Uterus (tissue), 4 donors: ENCODE measurements at places on chromosomes 12 and 14.

DNA sequence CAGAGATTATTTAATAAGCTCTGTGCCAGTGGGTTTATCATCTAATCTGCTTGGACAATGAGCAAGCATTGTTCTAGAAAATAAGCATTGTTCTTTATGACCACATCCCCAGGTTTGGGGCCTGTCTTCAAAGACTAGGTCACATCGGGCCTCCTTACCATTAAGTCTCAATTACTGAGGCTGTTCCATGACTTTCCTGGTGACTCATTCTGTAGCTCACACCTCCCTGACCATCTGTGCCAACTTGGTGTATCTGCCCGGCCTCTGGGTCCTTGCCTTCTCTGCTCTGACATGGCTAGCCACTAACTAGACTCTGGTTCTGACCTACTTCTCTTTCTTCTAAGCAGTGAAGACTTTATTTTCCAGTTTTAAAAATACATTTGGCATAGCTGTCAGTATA, 44.4 kb upstream of the PLEKHA5 start:
- no peak for DNase-seq

- no peak for DNase-seq
Measured at GRCh38 chr12:113819495-113819894, 146.6 kb downstream of the RBM19 start.

DNA sequence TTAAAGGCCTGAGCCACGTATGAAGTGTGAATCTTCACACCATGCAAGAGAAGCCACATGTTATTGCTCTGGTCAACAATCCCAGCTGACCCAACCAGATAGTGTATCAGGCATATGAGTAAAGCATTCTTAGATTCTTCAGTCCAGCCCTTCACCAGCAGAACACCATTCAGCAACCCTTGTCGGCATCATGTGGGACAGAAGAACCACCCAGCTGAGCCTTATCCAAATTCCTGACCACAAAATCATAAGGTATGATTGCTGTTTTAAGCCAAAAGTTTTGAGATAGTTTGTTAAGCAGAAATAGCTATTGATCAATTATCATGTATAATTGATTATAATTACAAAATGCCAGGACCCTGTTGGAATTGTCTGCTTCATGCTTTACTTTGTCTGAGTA, 664.9 kb downstream of the VRK1 start:
- DNase-seq = no peak

GRCh38 chr12:110669193-110669502, 19.8 kb downstream of the HVCN1 start:
- no peak for DNase-seq

DNA sequence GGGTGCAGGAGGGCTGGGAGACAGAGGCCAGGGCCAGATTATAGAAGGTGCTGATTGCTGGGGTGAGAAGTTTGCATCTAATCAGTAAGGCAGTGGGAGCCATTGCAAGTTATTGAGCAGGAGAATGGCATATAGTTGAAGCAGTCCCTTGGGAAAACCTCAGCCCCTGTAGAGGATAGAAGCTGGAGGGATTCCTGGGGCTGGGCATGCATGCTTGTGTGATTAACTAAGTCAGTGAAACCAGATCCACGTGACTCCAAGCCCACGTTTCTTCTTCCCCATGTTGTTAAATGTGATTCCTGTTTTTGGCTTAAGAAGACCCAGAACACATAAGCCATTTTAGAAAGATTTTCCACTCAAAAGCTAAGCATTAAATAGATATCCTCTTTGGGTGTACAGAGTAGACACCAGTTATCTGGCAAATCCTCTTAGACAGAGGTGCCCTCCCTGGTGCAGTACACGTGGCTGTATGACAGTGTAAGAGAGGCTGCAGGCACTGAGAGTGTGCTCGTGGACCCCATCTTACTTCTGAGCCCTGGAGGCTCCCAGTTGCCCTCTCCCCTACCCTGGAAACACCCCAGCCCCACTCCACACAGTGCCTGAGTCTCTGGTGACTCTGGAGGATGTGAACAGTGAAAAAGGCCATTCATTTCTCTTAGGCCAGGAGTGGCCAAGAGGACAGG, 3.2 kb downstream of the C14orf132 start:
- no peak for DNase-seq

DNA sequence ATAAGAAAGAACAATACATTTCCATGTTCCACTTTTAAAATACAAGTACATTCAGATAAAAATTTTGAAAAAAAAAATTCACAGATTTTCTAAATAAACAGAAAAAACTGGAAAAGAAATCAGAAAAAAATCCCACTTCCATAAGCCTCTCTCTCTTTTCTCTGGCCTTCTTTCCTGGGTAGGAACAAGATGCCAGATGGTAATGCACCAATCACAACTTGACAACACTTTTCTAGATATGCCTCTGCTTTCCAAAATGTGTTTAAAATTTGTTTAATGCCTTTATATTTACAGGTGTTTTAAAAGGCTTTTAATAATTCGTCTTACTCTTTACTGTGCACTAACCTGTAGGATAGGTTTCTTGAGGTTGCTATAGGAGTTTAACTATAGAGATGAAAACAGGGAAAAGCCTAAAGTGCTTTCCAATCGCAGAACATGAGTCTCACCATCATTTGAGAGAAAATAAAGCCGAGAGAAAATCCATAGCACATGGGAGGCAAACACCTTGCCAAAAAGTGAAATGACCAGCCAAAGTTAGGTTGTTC, 74.2 kb downstream of the TMTC1 start:
- DNase-seq = no peak

- no peak for DNase-seq
Measured at GRCh38 chr14:76921088-76921399, 94.8 kb downstream of the LRRC74A start.

DNA sequence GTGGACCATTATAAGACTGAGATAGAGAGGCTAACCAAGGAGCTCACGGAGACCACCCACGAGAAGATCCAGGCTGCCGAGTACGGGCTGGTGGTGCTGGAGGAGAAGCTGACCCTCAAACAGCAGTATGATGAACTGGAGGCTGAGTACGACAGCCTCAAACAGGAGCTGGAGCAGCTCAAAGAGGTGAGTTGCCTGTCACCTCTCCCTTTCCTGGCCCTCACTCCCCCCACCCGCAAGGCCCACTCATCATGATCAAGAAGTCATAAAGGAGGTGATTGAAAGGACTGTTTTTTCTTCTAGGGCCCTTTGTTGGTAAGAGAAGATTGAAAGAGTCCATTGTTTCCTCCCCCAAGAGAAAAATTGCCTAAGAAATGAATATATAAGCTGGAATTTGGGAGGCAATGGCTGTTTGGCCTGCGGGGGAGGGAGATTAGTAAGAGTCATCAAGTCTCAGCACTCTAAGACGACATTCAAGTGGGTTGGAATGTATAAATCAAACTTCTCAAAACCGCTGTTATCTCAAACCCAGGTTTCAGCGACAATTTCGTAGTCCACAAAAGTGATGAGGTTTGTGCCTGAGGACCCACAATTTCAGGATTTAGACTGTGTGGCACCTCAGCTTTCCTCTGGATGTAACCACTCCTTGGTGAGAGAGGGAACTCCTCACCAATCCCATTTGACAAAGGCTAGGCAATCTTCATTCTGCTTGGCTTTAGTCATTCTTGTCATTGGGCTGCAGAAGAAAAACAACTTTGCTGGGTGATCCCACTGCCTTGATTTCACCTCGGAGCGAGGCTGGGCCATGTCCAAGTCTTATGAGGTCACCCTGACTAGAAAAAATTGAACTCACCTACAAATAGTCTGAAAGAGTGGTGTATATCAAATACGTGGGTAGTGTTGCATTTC, 966 bp downstream of the BICD1 start:
- peak; percentile 27 for DNase-seq

GRCh38 chr12:66288121-66288520, 14.2 kb upstream of the HELB start:
- DNase-seq = no peak

DNA sequence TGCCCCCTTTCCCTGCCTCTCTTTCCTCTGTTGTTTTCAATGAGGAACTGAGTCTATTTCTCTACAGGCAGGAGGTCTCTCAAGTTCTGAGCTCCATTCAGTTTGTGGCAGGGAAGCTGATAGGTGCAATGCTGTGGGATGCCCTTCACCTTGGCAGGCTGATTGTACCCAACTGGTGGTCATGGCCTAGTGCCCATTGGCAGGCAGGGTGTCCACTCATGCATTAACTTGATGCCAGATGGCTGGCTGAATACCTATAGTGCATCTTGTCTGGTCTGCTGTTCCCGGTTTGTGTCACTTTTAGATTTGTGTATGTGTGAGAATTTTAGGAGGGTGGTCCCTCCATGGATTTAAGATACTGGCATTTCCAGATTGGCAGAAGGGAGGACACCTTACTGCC, 20.0 kb upstream of the ITGA5 start:
- no peak for DNase-seq

GRCh38 chr12:30092983-30093617, 309.4 kb upstream of the TMTC1 start:
- no peak for DNase-seq

- DNase-seq = no peak
Measured at GRCh38 chr12:84756961-84757360, 155.6 kb downstream of the SLC6A15 start.

- DNase-seq = no peak
Measured at GRCh38 chr12:24134092-24134491, 184.6 kb upstream of the SOX5 start.

- DNase-seq = no peak
Measured at GRCh38 chr12:91574391-91574790, 391.8 kb upstream of the DCN start.

DNA sequence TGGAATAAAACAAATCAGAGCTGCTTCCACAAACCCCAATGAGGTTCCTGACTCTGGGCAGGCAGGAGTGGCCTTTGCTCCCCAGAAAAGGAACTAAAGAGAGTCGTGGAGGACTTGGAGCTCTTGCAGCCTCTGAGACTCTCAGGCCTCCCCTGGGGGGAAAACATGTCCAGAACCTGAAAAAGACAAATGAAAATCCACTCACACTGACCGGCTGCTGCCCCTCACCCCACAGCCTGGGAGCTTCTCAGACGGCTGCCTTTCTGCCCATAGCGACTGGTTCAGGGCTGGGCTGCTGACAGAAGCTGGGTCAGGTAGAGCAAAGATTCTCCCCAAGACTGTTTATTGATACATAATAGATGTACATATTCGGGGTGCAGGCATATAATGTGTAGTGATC, 356.0 kb downstream of the ADGRD1 start:
- no peak for DNase-seq

GRCh38 chr14:86038387-86039042, 508.6 kb downstream of the FLRT2 start:
- DNase-seq = no peak

- DNase-seq = no peak
Measured at GRCh38 chr12:6292606-6293005, 17.9 kb upstream of the PLEKHG6 start.

- DNase-seq = peak; percentile 13
Measured at GRCh38 chr14:101470266-101470665, 91.0 kb upstream of the DIO3 start.

- no peak for DNase-seq
Measured at GRCh38 chr14:33250963-33251362, 312.3 kb downstream of the NPAS3 start.

- DNase-seq = no peak
Measured at GRCh38 chr12:45246236-45246635, 30.3 kb downstream of the ANO6 start.

- peak; percentile 34 for DNase-seq
Measured at GRCh38 chr14:52315355-52315718, 1.2 kb downstream of the PTGER2 start.

DNA sequence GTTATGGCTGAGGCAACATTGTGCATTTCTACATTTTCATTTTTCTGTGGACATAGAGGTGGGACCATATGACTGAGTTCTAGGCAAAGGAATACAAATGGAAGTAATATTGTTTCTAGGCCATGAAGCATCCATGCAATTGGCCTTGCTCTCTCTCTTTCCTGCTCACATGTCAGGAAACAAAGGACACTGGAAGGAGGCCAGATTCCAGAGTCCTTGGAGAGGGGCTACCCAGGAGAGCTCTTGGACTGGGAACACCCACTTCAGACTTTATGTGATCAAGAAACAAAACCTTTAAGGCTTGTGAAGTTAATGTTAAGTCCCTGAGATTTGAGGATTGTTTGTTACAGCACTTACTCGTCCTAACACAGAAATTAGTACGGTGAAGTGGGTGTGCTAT, 32.8 kb downstream of the PDZRN4 start:
- DNase-seq = no peak

GRCh38 chr12:123120452-123121166, 30.3 kb downstream of the PITPNM2 start:
- DNase-seq = no peak
